ENCODE measurements at places on chromosomes 5 and 9.

GRCh38 chr9:89844535-89844934, 239.7 kb downstream of the GADD45G start:
- DNase-seq = no peak

GRCh38 chr5:142572006-142572405, 113.9 kb downstream of the FGF1 start:
- no peak for DNase-seq

DNA sequence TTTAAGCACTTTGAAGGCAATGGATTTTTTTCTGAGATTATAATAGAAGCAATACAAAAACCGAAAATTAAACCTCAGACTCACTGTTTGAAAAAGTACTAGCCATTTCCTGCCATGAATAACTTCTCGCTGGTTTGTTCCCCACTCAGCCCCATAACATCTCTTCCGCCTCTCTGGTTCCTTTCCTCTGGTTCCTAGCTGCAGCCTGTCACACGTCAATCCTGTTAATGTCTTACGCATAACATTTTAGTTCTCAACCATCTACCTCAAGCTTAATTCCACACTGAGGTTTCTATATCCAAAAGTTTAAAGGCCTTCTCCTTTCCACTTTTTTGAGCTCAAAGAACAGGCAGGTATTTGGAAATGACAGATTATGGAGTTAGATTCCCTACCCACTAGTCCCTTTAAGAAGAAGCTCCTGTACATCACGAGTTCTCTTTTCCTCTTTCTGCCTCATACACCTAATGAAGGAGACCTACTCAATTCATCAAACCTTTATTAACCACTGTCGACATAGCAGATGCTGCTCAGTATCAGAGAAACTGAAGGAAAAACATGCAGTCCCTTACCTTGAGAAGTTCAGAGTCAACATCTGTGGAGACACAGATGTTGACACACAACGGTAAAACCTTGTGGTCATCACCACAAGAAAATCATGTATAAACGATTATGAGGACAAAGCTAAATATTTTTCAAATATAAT, 243.0 kb upstream of the PTGER4 start:
- DNase-seq = no peak

DNA sequence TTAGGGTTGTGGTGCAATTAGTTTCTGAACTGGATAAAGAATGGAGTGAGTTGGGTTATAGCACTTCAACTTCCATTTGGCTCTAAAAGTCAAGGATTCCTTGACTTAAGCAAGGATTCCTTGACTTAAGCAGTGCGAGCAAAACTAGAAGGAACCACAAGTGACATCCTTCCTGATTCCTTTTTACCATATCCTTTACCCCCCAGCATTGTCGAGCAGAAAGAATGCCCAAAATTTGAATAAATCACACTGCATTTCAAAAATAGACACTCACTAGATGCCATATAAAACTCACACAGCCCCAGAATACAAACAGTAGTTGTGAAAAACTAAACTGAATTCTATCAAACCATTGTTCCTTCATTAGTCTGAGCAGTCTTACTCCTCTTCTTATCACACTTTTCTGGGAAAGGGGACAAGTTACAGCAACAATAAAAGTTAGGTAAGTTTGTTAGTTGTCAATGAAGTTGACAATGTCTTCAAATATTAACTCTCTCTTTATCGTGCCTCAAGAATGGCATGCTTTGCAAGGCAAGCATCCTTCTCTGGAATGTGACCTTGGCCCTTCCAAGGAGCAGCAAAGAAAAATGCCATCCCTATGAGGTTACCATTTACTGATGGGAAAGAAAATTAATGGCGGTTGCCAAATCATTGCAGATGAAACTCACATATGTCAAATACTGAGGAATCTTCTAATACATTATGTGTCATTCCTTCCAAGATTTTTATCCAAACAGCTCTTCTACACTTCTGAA, 273.3 kb upstream of the ANKRD55 start:
- DNase-seq = no peak

DNA sequence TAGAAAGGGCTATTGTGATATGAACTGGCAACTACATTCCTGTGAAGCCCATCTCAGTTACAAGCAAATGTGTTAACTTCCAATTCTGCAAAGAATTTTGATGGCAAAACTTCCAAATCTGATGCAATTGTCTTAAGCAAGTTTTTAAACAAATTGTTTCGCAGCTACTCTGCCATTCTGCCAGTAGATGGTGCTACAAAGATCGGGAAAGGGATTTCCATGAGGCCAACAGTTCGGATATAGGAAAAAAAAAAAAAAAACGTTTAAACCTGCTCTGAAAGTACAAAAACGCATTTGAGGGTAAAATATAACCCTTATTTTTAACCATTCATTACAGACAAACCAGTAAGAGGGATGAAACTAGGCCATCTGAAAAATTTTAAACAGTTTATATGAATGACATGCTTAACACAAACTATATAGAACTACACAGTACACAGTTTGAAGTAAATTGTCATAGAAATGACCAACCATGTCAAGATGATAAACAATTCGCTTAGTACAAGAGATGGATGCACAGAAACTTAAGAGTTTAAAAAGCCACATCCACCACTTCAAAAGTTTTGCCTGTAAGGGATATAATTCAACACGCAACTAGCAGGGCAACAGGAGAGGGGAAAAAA, 2.2 kb downstream of the HNRNPA0 start:
- no peak for DNase-seq

DNA sequence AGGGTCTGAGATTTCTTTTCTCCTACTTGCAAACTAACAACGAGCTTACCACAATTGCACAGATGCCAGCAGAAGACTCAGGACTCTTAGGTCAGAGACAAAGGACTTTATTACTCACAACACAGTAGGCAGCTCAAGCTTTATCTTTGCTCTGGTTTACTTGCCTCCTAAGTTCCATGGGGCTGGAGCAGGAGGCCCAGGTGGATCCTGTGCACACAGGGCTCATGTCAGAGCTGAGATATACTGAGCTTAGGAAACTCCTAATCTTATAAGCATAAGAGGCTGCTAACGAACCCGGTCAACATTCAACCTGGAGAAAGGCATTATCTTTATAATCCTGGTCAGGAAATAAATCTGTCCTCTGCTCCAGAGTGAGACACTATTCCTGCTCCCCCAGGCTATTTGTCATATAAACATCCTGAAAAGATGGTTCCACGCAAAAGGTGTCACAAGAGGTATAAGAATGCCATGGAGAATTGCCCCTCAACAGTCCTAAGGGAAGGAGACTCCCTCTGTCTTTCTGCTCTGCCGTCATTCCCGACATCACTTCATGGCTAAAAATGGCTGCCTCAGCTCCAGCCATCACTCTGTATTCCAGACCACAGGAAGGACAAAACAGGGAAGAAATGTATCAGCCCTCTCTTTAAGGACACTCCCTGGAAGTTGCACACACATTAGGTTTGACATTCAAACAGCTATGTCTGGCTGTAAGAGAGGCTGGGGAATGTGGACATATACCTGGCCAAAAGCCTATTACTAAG, 16.2 kb downstream of the DUSP1 start:
- no peak for DNase-seq

GRCh38 chr5:23029290-23029689, 176.1 kb upstream of the CDH12 start:
- DNase-seq = no peak

DNA sequence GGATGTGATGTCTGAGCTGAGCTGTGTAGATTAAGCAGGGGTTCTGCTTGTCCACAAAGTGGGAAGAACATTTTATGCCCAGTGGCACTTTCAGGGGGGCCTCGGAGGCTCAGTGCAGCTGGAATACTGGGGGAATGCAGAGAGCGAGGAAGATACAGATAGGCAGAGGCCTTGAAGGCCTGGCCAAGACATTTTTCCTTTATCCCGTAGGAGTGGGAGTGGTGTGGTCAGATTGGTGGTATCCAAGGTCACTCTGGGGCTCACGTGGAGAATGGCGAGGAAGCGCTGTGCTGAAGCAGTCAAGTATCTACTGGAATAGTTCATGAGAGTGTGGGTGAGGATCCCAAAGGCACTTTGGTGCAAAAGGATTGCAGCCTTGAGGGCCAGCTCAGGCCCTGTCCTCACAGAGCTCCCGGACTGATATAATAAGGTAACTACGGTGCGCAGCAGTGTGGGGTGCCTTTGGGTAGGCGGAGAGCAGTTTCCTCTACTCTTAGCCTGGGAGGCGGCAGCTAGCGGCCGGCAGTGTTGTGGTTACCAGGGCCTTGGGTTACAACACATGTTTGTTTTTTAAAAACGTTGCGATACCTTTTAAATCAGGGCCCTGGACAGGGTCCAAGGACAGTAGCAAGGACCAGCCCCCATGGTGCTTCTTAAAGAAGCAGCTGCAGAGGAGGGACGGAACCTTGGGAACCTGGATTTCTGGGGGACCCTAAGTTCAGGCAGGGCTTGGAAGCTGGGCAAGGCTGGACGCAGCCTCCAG, 10.8 kb upstream of the CCDC69 start:
- no peak for DNase-seq

DNA sequence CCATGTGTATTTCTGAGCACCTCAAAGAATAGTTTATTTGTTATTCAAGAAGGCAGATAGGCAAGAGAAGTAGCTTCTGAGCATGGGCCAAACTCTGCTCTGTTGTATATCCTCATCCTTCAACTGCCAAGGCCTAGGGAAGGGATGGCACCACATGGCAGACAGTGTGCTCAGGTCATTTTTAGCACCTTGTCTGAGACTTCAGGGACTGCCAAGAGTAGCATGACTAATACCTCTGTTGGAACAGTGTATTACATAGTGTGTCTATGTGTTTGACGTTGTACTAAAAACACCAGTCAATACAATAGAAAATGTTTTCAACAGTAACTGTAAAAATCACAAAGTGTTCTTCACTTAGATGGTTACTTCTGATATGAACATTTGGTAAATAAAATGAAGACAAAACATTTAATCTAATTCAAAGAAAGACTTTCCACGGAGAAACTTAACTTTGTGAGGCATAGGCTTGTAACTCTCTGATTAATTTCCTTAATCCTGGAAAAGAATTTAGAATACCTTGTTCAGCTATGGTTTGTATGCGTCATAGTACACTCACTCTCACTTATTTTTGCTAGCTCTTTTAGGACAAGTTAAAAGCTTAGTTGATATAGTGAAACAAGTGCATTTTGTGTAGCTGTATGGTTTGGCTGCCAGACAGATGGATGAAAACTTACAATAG, 318.4 kb upstream of the RIOK2 start:
- DNase-seq = no peak

DNA sequence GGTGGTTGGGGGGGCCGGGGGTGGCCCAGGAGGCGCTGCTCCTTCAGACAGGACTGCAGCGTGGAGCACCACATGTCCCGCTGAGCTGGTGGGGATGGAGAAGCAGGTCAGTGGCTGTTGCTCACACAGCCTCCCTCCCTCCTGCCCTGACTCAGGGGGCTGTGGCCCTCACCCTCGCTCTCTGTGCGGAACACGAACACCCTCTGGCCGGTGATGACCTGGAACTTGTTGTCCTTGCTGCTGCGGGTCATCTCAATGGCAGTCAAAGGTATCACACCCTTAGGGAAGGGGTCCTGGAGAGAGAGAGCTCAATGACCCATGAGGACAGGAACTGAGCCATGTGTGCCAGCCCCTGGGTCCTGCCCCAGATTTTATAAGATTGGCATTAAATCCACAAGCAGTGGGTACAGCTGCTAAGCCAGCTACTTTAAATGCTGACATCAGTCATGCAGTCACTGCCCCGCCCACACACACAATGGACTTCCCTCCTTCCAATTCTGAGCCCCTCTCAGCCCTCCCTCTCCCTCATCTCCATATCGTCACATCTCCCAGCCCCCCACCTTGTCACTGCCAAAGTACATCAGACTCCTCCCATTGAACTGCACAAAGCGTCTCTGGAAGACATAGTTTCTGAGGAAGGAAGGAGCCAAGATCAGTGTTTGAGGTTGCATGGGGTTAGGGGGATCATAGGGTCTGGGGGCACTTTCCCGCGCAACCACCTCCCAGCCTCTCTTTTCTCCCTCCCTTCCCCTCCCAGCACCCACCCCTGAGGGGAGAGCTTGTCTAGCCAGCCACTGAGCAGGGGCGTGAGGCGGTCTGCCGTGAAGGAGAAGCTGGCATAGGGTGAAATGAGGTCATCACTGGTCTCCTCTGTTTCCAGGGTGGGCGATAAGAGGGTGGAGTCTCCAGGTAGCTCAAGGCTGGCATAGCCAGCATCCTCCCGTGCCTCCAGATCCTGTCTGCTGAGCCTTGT, 8.9 kb downstream of the ARAP3 start:
- no peak for DNase-seq

- no peak for DNase-seq
Measured at GRCh38 chr5:757931-758697, 26.4 kb downstream of the ZDHHC11B start.
